ENCODE measurements at places on chromosomes 3 and 15. TPM values are rescaled to one million over a fixed set of nuclear protein-coding genes. Genes with fewer than 3 reads are reported as not detected.

DNA sequence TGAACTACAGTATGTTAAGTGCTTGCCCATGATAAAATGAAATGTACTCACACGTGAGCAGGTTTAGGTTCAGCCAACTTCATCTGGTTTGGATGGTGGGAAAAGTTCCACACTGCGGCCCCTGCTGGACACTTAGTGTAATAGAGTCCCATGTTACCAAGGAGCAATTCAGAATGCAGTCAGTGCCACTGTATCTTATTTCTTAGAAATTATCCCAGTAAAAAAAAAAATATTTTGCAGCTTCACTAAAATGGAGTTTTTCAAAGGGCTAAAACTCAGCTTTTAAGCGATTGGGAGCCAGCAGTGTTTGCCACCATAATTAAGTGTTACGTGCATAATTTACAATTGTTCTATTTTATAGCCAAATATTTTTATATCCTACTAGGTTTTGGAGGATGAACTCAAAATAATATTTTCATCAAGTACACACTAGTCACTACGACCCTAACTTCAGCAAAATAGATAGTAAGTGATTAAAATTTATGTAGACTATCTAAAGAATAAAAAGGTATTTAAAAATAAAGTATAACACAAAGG lies 371.7 kb upstream of the GBE1 start:
- DNase-seq, result peak; percentile 29

Gene BAHD1
- 19.1 TPM for total RNA-seq

Gene CLDN16
- 0.20 TPM for total RNA-seq

Gene CEP152
- 19.2 TPM for total RNA-seq

GRCh38 chr3:169660709-169661360 lies 2.7 kb downstream of the MECOM start:
- no peak for DNase-seq

DNA sequence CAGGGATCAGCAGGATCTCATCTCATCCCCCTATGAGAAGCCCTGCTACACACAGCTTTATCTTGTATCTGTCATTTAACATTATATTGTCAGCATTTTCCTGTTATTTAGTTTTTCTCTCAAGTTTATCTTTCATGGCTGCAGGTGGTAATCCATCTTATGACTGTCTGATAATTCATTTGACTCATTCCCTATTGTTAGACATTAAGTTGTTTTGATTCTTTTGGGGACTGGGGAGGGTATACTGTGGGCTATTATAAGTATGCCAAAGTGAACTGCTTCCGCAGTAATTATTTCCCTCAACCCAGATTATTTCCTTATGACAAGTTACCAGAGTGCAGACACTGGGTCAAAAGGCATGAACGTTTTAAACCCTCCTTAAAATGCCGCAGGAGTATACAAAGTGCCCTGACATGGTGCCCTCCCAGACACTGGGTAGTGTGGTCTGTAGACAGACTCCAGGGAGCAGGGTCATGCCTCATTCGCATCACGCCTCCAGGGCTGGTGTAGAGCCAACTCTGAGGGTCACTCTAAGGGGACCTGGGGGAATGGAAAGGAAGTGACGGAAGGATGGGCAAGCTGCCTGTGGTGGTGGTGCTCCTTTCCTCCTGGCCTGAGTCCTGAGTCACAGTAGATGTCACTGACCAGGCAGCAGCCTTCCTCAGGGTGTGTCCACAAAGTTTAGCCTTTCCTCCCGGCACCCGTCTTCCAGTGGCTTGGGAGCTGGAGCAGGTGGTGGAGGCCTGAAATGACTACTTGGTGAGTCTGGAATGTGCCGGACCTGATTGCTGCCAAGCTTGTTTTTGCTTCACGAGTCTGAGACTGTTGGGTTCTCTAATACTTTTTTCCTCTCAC lies 11.6 kb downstream of the GPR160 start:
- peak; percentile 95 for DNase-seq

GRCh38 chr3:16482194-16482769 lies 31.2 kb downstream of the RFTN1 start:
- no peak for DNase-seq

Gene TMEM158
- total RNA-seq, result 7.5 TPM

GRCh38 chr15:51129535-51130188 lies 35.0 kb upstream of the TNFAIP8L3 start:
- no peak for DNase-seq

Gene RMDN3
- 15.7 TPM for total RNA-seq

DNA sequence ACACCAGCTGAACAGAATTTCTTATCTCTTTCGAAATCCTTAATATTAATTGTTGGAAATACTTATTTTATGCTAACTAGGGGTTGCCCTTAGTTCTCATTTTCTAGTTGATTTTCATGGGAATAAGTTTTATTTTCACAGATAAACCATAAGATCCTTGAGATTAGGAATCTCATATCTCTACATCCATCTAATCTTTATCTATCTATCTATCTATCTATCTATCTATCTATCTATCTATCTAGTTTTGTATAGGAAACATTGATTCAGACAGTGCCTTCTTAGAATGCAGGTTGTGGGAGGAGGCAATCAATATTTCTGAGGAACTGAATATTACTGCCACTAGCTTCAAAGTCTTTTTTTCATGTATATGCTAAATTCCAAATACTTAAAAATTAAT lies 3.5 kb upstream of the KBTBD8 start:
- DNase-seq, result no peak

- DNase-seq, result no peak
Observed at GRCh38 chr3:148953094-148953493, 38.2 kb upstream of the GYG1 start.

DNA sequence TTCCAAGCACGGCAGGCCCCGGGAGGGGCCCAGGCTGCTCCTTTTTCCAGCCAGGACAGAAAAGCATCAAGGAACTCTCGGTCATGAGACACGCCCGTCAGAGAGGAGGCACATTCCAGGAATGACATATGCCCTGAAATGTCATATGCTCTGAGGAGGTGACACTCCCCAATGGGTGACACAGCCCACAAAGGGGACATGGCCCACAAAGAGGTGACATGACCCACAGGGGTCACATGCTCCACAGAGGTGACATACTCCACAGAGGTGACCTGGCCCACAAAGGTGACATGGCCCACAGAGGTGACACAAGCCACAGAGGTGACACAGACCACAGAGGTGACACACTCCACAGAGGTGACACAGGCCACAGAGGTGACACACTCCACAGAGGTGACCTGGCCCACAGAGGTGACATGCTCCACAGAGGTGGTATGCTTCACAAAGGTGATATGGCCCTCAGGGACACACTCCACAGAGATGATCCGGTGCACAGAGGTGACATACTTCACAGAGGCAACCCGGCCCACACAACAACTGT lies 79.2 kb downstream of the ABHD5 start:
- no peak for DNase-seq

DNA sequence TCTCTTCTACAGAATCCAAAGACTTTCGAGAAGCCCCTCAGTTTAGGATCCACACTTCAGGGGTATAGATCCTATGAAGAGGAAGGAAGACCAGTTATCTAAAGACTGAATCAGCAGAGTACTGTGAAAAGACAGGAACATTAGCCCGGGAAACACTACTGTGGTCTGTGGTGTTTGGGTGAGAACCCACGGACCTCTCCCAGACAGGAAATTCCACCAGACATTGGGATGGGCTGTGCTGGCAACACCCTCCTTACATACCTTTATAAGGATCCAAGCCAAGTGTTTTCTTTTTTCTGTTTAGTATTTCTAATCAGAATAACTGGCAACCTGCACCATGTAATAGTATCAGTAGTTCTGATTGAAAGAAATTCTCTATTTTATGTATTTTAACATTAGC lies 14.1 kb downstream of the TMEM207 start:
- no peak for DNase-seq

DNA sequence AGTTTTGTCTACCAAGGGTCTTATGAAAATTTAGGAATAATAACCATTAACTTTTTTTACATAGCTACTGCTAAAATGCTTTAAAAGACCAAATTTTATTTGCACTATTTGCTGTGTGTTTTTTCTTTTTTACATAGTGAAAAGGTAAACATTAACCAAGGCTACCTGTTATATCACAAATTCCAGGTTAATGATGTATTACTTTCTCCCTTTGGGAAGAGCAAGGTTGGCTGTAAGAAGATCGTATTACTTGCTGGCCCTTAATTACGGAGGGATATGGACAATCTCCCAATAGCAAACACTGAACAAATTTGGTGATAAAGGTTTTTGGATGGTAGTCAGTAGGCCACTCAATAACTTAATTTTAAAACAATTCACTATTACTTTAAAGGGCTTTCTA lies 22.4 kb downstream of the LRRC58 start:
- DNase-seq, result no peak

DNA sequence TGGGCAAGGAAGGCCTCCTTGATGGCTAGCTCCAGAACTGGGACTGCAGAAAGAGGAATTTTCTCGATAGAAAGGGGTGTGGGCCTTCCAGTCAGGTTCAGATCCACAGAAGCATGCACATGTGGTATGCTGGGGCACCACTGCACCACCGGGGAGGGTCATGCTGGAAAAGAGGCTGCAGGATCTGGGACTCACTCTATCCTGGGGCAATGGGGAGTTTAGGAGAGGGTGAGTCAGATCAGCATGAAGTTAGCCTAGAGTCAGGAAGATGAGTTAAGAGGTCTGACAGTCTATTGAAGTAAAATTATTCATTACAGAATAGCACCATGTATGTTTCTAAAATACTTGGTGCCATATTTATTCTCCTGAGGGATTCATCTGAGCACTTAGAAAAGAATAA lies 130.2 kb upstream of the TOPAZ1 start:
- DNase-seq, result no peak
